ENCODE measurements at places on chromosomes 12 and 14.

DNA sequence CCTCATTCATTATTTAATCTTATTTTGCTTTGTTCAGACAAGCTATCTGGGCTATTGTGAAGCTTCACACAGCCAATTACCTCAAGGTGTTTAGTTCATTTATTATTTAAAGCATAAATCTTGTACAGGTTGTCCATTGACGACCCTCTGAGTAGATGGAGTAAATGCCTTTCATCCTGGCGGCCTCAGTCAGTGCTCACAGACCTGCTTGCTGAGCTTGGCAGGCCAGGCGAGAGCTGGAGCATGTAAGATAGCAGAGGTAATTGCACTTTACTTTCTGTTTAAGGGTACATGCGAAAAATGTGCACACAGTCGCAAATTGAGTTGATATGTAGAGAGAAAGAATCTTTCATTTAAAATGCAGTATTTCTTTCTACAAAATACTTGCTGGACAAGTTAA is 224.4 kb downstream of the NPAS3 start:
- no peak for DNase-seq

- DNase-seq, result no peak
Observed at GRCh38 chr12:114555451-114555850, 128.5 kb downstream of the TBX3 start.

- no peak for DNase-seq
Observed at GRCh38 chr14:102545461-102546265, 36.1 kb upstream of the ANKRD9 start.

GRCh38 chr12:131384544-131384855 is 326.4 kb upstream of the SFSWAP start:
- no peak for DNase-seq

- DNase-seq, result peak; percentile 30
Observed at GRCh38 chr14:44149597-44149996, 357.5 kb downstream of the FSCB start.

Measured in LoVo (cell line).